ENCODE measurements at places on chromosomes 5 and 9.

DNA sequence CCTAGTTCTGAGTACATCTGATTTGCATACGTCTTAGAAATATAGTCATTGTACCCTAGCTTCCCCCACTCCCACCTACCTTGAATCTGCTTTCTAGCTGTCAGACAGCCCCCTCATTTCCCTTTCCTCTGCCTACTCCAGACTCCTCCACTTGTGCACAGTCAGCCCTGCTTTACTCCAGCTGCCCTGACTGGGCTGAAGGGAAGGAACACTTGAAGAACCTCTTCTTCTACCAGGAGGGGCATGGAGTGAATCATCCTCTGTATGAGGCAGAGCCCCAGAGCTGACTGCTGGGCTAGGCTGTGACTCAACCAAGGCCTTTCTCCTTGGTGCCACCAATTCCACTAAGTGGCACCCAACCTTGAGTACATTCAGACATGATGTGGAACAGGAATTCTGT is 18.1 kb upstream of the ZFR start:
- DNase-seq = peak; percentile 58

DNA sequence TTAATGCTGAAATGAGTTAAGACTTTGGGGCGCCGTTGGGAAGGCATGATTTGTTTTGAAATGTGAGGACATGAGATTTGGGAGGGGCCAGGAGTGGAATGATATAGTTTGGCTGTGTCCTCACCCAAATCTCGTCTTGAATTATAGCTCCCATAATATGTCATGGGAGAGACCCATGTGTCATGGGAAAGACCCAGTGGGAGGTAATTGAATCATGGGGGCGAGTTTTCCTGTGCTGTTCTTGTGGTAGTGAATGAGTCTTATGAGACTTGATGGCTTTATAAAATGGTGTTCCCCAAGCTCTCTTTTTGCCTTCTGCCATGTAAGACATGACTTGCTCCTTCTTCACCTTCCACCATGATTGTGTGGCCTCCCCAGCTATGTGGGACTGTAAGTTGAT is 5.1 kb downstream of the SLC25A48 start:
- no peak for DNase-seq

DNA sequence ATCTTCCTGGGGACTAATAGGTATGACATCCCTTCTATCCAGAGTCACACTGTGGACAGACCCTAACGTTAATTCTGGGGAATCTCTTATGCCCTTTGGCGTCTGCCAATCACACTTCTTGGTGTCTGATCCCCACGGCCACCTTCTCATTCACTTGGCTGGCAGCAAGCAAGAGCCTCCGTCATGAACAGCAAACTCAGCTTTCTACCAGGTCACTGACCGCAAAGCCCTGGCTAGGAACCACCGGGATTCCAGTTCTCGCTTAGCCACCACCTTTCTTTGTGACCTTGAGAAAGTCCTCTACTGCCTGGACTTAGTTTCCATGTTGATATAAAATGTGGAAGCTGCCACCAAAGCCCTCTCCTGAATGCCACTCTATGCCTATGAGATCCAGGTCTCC is 67.7 kb upstream of the FCN1 start:
- no peak for DNase-seq

DNA sequence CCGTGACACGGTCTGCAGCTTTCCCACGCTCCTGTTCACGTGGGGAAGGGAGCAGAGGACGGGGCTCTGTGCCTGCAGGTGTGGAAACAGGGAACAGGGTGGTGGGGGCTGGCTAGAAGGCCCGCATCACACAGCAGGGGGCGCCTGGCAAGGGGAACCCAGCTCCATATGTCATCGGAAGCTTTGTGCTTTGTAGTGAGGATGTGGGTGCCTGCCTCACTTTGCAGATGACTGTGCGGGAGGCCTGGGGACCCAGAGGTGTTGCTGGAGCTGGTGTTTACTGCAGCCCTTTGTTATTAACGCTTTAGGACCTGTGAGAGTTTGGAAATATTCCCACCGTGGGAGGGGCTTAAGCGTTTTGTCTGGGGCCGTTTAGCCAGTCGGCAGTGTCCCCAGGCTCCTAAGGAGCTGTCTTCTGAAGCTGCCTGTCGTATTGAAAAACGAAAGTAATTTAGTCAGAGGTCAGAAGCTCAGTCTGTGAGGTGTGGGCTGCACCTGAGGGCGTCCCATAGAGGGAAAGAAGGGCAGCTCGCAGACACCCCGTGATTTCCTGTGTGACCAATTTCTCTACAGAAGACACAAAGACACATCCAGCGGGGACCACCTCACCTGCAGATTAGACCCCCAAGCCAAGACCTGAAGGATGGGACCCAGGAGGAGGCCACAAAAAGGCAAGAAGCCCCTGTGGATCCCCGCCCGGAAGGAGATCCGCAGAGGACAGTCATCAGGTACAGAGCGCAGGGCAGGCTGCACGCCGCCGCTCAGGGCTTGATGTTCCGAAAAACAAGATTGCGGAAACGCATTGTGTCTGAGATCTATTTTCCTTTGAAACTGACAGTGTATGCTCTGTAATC is 9.1 kb downstream of the MAN1B1 start:
- peak; percentile 87 for DNase-seq

DNA sequence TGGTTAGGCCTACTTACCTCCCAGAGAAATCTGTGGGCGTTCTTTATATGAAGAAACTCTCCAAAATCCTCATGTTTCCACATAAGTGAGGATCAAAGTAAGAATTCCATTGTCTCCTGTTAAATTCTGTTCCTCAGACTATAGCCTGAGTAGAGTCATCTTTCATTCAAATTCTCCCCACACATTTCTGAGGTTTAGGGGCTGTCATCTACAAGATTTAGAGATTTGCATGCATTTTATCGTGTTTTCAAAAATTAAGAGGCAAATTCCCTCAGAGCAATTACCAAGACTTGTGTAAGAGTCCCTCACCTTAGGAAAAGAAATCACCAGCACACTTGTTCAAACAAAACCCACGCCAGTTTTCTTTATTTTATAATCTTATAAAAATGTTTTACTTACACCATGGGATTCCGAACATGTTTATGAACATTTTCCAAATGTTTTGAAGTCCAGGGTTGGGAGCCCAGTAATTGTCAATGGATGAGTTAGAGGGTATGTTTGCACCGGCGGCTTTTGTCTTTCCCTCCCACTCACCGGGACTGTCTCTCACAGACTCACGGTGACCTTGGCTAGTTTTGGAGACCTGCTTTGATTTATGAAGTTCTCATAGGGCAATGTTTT is 367.6 kb downstream of the ENC1 start:
- no peak for DNase-seq

DNA sequence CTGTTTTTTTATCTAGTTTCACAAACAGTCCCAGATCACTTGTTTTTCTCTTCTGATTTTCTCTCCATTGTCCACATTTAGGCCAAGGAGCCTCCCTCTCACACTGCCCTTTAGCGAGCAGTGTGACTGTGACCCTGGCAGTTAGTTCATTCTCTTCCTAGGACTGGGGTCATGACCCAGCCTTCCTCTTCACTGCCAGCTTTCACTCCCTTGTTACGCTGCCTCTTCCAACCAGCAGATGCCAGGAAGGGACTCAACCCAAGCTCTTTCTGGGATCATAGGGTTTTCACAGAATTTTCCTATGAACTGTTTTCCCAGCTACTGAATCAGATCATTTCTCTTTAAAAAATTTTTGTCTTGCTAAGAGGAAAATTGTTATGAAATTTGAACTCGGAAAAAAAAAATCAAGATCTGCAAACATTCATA is 70.9 kb downstream of the LMNB1 start:
- DNase-seq = no peak

DNA sequence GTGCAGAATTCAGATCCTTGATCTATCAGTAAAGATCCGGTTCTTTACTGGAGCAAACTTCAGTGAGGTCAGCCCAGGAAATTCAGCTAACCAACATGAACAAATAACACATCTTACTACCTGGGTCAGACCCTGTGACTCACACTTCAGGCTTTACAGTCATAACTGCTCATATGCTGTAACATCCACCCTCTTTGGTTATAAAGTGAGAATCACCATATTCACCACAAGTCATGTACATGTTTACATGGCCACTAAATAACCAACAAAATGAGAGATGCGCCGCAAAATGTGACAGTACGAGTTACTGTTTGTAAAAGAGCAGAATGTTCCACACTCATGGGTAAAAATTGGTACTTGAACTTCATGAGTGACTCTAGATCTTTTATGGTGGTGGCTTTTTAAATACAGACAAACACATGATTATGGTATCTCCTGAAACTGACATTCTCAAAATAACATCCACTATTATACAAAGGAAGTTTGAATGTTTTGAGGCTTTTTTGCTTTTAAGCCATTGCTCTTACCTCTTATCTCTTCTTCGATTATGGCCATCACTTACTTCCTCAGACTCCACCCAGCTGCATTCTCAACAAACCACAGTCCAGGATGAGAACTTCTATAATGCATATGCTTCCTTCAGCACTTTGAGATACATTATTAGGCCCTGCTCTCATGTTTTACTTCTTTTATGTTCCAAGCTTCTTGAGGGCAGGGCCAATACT is 516.6 kb downstream of the RAB3C start:
- no peak for DNase-seq
